ENCODE measurements at places on chromosomes 3 and 15.

- no peak for DNase-seq
These were observed 10.8 kb upstream of the PDIA3 start for GRCh38 chr15:43735416-43735815.

GRCh38 chr3:33437556-33438283, 2.5 kb downstream of the UBP1 start:
- peak; percentile 19 for DNase-seq

- no peak for DNase-seq
These were observed 673.4 kb downstream of the MECOM start for GRCh38 chr3:168990134-168990533.

DNA sequence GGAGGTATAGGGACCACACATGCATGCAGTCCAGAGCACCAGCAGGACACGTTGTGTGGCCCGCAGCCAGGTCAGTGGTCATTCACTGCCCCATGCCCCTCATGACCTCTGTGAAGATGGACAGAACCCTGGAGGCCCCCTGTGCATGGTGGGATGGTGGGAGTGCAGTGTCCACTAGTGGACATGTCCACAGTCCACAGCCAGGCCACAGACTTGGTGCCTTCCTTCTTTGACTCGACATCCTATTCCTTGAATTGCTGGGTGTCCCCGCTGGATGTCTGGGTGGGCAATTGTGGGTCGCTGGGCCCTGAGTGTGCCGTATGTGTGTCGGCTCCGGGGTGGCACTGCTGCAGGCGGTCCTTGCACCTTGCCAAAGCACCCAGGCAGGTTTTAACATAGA, 35.7 kb downstream of the KLF15 start:
- no peak for DNase-seq

GRCh38 chr3:134766290-134766689, 28.8 kb upstream of the EPHB1 start:
- no peak for DNase-seq

GRCh38 chr3:144585953-144586352, 614.3 kb downstream of the DIPK2A start:
- DNase-seq = no peak

GRCh38 chr3:95460274-95460673, 1354.1 kb upstream of the EPHA6 start:
- DNase-seq = no peak

DNA sequence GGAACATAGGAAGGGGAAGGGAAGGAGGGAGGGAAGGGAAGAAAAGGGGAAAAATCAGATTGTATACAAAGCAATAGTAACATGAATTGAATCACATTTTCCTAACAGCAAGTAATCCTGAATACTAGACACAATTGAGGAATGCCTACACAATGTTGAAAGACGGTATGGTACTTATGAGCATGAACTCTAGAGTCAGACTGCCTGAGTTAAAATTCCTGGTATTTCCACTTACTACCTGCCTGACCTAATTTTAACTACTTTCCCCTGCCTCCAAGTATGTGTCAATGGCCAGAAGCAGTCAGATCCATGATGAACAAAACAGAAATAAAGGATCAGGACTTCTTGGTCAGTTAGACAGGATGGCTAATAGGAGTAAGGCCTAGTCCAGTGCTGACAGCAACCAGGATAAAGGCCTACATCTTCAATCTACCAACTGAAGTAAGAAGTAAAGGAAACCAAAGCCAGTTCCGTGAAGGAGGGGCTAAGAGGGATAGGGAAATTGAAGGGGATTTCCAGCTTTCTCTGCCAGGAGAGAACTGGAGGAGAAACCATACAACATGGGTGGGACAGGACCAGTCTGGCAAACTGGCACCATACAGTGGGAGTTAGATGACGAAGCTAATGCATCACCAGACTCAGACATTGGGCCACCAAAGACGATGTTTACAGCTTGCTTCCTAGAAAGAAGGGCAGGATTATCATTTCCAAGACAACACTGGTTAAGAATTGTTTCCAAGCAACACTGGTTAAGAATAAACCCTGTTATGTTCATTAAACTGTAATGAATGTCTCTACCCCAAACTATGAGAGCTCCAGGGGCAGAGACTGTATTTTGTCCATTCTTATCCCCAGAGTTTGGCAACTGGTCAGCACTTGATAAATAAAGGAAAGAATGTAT, 151.6 kb upstream of the UBE2E2 start:
- no peak for DNase-seq

DNA sequence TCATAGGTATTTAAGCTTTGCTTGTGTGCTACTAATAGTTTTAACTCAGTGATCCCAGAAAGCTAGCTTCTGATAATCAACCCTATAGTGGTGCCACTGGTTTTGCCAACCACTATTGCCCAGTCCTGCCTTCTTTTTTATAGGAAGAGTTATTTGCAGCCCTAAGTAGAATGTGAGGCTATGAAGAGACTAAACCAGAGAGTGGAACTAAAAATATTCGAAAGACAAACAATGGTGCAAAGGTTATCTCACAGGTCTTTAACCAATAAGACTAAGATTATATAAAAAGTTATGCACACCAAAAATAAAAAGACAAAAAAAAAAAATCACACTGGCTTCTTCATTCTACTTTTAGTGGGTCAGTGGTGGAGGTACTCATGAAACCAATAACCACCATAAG, 85.6 kb downstream of the NBEAL2 start:
- no peak for DNase-seq

DNA sequence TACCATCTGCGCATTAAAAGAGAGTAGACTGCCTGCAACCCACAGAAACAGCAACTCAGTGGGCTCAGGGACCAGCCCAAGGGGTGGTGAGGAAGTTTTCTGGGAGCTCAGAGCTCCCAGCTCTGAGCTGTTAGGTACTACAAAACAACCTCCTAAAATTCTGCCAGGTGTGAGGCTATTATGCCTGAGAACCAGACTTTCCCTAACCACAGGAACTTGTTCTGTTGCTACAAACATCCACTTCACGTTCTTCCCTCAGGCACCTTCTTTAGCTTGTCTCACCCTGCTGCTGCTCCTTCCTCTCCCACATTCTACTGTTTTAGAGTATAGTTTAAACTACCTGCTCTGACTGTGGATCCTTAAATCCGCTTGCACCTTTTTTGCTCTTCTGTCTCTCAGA, 399.4 kb downstream of the ROBO1 start:
- DNase-seq = no peak

- no peak for DNase-seq
These were observed 2.7 kb downstream of the NKIRAS1 start for GRCh38 chr3:23913873-23914743.

- DNase-seq = no peak
These were observed 40.5 kb upstream of the CORO2B start for GRCh38 chr15:68538311-68538710.

GRCh38 chr3:188788621-188789081, 383.1 kb upstream of the TPRG1 start:
- no peak for DNase-seq

- no peak for DNase-seq
These were observed 306.4 kb upstream of the CNTN3 start for GRCh38 chr3:74920721-74921350.

- no peak for DNase-seq
These were observed 69.8 kb upstream of the EOMES start for GRCh38 chr3:27791956-27792355.

- DNase-seq = no peak
These were observed 86.2 kb downstream of the SEC22A start for GRCh38 chr3:123287962-123288302.

GRCh38 chr3:180277041-180277440, 240.3 kb upstream of the PEX5L start:
- no peak for DNase-seq

GRCh38 chr3:32901005-32901932, 50.2 kb upstream of the CCR4 start:
- DNase-seq = no peak

GRCh38 chr3:73060302-73060723, 1.1 kb upstream of the EBLN2 start:
- DNase-seq = no peak

DNA sequence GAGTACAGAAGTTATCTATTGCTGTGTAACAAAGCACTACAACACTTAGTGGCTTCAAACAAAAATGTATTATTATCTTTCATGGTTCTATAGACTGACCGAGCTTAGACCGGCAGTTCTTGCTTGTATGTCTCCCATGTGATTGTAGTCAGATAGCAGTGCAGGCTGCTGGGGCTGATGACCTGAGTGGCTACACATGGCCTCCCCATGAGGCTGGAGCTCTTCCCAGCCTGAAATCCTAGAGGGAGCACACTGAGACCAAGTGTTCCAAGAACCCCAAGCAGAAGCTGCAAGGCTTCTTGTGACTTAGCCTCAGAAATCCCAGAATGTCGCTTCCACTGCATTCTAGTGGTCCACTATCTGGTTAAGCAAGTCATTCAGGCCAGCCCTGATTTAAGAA, 141.2 kb upstream of the TLE3 start:
- DNase-seq = no peak

GRCh38 chr3:32372213-32372490, 19.5 kb upstream of the CMTM7 start:
- no peak for DNase-seq

DNA sequence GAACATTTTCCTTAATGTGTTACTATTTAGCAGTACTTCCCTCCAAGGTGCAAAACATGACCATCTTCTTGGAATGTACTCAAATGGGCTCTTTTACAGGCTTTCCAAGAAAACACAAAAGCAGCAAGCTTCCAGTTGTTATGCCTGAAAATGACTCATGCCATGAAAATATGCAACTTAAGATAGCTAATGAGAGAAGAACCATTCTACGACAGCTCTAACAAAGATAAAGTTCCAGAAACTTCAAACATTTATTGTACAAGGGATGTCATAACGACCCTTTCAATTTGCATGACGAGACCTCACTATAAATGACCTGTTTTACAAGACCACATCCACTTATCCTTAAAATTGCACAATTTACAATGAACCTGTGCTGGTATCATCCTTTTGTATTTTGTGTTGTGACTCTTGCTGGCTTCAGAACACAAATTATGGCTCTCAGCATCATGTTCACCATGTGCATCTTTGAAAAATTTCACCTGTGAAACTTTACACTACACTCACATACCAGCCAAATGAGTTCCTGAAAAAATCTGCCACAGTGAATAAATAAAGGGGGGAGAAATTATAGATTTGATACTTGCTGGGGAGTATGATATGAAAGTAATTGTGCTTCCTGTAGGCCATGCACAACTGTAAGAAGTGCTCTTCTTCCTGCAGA, 433.7 kb downstream of the MAGI1 start:
- DNase-seq = no peak

- DNase-seq = no peak
These were observed 29.5 kb downstream of the WNT7A start for GRCh38 chr3:13850161-13850945.

GRCh38 chr3:189799366-189799765, 168.2 kb downstream of the TP63 start:
- no peak for DNase-seq

DNA sequence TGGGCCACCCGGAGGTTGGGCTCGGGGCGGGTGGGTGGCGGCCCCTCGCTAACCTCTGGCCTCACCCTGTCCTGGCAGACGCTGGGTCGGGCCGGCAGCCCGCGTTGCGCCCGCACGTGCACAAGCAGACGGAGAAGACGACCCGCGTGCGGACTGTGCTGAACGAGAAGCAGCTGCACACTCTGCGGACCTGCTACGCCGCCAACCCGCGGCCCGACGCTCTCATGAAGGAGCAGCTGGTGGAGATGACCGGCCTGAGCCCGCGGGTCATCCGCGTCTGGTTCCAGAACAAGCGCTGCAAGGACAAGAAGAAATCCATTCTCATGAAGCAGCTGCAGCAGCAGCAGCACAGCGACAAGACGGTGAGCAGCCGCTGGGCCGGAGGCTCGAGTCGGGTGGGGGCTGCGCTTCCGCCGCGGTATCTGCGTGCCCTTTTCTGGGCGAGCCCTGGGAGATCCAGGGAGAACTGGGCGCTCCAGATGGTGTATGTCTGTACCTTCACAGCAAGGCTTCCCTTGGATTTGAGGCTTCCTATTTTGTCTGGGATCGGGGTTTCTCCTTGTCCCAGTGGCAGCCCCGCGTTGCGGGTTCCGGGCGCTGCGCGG, 3.7 kb downstream of the ISL2 start:
- no peak for DNase-seq

GRCh38 chr3:132006605-132007204, 28.1 kb downstream of the CPNE4 start:
- DNase-seq = peak; percentile 68
